Aorta (tissue), 5 donors: ENCODE measurements at places on chromosomes 6 and 20. TPM values are rescaled to one million over a fixed set of nuclear protein-coding genes. Genes with fewer than 3 reads are reported as not detected.
A peak's percentile ranks its signal among the peaks of the same experiment; 100 is the strongest.

DNA sequence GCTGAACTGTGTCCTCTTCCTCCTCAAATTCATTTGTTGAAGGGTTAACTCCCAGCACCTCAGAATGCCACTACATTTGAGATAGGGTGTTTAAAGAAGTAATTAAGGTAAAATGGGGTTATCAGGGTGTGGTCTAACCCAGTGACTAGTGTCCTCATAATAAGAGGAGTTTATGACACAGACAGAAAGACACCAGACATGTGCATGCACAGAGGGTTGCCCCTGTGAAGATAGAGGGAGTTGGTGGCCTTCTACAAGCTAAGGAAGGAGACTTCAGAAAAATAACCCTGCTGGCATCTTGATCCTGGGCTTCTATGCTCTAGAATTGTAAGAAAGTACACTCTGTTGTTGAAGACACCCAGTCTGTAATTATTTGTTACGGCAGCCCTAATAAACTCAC is 24.9 kb upstream of the EDN1 start:
- H3K4me1 ChIP-seq = no peaks in the 10 kb centered on the region
- no peak overlapping the region for H3K27ac ChIP-seq
- H3K27me3 ChIP-seq = no peaks in the 10 kb centered on the region

- no peaks in the 10 kb centered on the region for H3K27me3 ChIP-seq
- H3K4me1 ChIP-seq = no peaks in the 10 kb centered on the region
- no peak within 1 kb of the TSS for H3K27ac ChIP-seq
- H3K36me3 ChIP-seq = no peaks in the 10 kb centered on the region
- peak within 1 kb of the TSS; percentile 31 for H3K4me3 ChIP-seq
Observed at GRCh38 chr20:9838378-9839295, at the start of gene PAK5. TSS of gene PAK5 (minus strand) at chr20:9839076. CDS start at chr20:9644328, 194,748 bp downstream.

The TPBG gene
- total RNA-seq = 27.6 TPM

The TGM3 gene
- total RNA-seq = not detected

DNA sequence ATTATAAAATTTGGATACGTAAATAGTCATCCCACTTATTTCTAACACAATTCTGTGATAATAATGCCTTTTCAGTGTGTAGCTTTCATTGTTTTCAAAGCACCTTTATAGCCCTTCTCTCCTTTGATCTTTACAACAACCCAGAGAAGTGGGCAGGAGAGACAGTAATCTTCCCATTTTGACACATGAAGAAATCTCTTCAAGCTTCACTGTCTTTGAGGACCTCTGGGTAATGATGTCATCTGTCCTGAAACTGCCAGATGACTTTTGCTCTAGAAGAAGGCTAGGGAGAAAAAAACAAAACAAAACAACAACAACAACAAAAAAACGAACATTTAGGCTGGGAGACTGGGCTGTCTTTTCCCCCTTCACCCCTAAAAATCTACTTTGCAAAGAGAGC is 203.0 kb downstream of the KCNQ5 start:
- no peak for DNase-seq
- no peak overlapping the region for H3K4me3 ChIP-seq
- H3K27me3 ChIP-seq = no peaks in the 10 kb centered on the region

GRCh38 chr6:110255211-110255750 is 75.1 kb downstream of the CDC40 start:
- no peak overlapping the region for H3K4me3 ChIP-seq
- no peak overlapping the region for H3K27ac ChIP-seq
- no peaks in the 10 kb centered on the region for H3K27me3 ChIP-seq
- no peaks in the 10 kb centered on the region for H3K36me3 ChIP-seq

The PSORS1C2 gene
- total RNA-seq = not detected

DNA sequence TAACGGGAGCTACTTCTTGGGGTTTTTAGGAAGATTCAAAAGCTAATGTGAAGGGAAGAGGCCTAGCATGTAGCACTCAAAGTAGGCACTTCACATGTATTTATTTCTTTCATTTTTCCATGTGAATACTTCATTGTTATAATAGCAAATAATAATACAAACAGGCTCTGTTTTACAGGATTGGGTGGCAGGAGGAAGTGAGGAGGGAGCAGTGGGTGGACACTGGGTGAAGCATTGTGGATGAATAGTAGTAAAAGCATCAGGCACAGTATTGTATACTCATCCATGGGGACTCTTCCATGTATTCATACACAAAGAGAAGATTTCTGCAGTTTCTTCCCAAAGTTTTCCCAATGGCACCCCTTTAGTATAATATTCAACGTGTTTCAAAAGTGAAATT is 38.4 kb upstream of the SNRPB2 start:
- H3K36me3 ChIP-seq = no peaks in the 10 kb centered on the region
- no peak overlapping the region for H3K27ac ChIP-seq
- DNase-seq = no peak
- no peak overlapping the region for H3K4me3 ChIP-seq
- no peaks in the 10 kb centered on the region for H3K4me1 ChIP-seq

The TMEM239 gene
- total RNA-seq = not detected

The GRIK2 gene
- total RNA-seq = 3.0 TPM

GRCh38 chr20:63483834-63484233 is 11.4 kb upstream of the KCNQ2 start:
- DNase-seq = no peak
- H3K27ac ChIP-seq = no peak overlapping the region
- H3K4me3 ChIP-seq = no peak overlapping the region
- no peaks in the 10 kb centered on the region for H3K36me3 ChIP-seq
- no peaks in the 10 kb centered on the region for H3K4me1 ChIP-seq

- no peak for DNase-seq
- no peaks in the 10 kb centered on the region for H3K27me3 ChIP-seq
- no peak overlapping the region for H3K4me3 ChIP-seq
- no peaks in the 10 kb centered on the region for H3K4me1 ChIP-seq
- no peak overlapping the region for H3K27ac ChIP-seq
Observed at GRCh38 chr6:68054756-68055155, 580.3 kb upstream of the ADGRB3 start.

The CDC40 gene
- total RNA-seq = 16.1 TPM

DNA sequence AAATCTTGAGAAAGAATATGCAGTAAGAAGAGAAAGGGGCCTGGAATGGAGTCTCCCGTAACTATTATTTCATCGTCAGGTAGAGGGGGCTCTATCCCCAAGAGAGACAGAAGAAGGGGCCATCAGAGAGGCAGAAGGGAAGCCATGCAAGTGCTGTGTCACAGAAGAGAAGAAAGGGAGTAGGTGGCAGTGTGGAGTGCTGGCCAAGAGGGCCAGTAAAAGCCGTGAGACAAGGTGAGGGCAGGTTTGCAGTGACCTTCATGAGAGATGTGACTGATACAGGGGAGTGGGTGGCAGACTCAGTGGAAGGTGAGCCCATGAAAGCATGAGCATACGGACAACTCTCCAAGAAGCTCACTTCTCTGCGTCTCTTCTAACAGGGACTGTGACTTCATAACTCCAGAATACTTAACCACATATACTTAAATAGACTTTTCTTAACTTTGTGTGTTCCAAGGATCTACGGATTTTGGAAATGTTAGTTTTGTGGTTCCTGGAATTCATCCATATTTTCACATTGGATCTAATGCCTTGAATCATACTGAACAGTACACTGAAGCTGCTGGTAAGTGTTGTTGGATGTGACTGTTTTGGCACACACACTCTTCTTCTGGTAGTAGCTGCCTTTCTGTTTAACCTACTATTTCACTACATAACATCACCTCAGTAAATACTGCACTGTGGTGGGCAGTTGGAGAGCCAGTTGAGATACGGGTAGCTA is 15.6 kb downstream of the PM20D2 start:
- H3K36me3 ChIP-seq = no peaks in the 10 kb centered on the region
- no peak for DNase-seq
- peak overlapping the region; percentile 18 for H3K4me3 ChIP-seq
- no peaks in the 10 kb centered on the region for H3K27me3 ChIP-seq
- peak overlapping the region; percentile 99 for H3K27ac ChIP-seq
- H3K4me1 ChIP-seq = peaks cover 1% of the 10 kb centered on the region

GRCh38 chr6:37941871-37942270 is 122.3 kb downstream of the ZFAND3 start:
- H3K36me3 ChIP-seq = no peaks in the 10 kb centered on the region
- H3K4me1 ChIP-seq = no peaks in the 10 kb centered on the region
- H3K27me3 ChIP-seq = no peaks in the 10 kb centered on the region

The DDO gene
- total RNA-seq = 1.3 TPM

GRCh38 chr6:151629791-151630190 is 136.0 kb downstream of the CCDC170 start:
- no peaks in the 10 kb centered on the region for H3K36me3 ChIP-seq
- no peak for DNase-seq
- no peak overlapping the region for H3K4me3 ChIP-seq

DNA sequence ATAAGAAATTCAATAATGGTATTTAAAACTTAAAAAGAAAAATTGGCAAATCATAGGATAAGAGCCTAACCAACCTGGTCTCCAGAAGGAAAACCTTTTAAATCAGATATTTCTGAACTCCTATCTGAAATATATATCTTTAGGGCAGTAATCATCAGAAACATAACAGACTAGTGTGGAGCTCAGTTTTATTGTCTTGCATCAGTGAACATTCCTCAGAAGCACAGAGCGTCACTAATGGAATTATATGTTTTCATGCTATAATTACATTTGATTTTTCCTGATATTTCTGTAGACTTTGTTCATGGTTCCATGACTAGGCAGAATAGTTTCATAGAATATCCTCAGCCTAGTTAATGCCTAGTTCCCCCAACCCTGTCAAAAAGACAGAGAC is 262.2 kb downstream of the EYA4 start:
- no peaks in the 10 kb centered on the region for H3K27me3 ChIP-seq
- H3K4me3 ChIP-seq = no peak overlapping the region
- no peaks in the 10 kb centered on the region for H3K36me3 ChIP-seq
- DNase-seq = no peak
- H3K4me1 ChIP-seq = peaks cover 2% of the 10 kb centered on the region

GRCh38 chr20:17097603-17098002 is 129.2 kb upstream of the PCSK2 start:
- H3K4me3 ChIP-seq = no peak overlapping the region
- no peaks in the 10 kb centered on the region for H3K36me3 ChIP-seq
- no peak overlapping the region for H3K27ac ChIP-seq
- H3K4me1 ChIP-seq = no peaks in the 10 kb centered on the region
- no peaks in the 10 kb centered on the region for H3K27me3 ChIP-seq

The MYMX gene
- not detected for total RNA-seq

- H3K27ac ChIP-seq = no peak overlapping the region
- no peak for DNase-seq
- no peaks in the 10 kb centered on the region for H3K4me1 ChIP-seq
- H3K36me3 ChIP-seq = no peaks in the 10 kb centered on the region
- H3K27me3 ChIP-seq = no peaks in the 10 kb centered on the region
Observed at GRCh38 chr6:147016440-147016839, 187.8 kb upstream of the STXBP5 start.

DNA sequence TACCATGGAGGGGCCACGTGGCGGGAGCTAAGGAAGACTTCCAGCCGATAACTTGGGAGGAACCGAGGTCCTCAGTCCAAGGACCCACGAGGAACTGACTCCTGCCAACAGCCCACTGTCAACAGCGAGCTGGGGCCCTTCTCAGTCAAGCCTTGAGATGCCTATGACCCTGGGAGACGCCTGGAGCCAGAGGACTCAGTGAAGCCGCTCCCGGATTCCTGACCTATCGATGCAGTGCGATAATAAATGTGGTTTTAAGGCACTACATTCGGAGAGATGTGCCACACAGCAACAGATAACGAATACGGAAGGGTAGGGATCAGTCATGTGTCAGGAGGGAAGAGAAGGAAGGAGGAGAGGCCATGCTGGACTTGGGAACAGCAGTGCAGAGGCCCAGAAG is 208.5 kb downstream of the NFATC2 start:
- no peaks in the 10 kb centered on the region for H3K27me3 ChIP-seq

- no peaks in the 10 kb centered on the region for H3K4me1 ChIP-seq
- H3K36me3 ChIP-seq = no peaks in the 10 kb centered on the region
- DNase-seq = no peak
- no peak overlapping the region for H3K27ac ChIP-seq
- no peaks in the 10 kb centered on the region for H3K27me3 ChIP-seq
Observed at GRCh38 chr6:167452338-167453081, 127.6 kb downstream of the TTLL2 start.

The TMC2 gene
- total RNA-seq = 0.15 TPM

The RBM24 gene
- total RNA-seq = 2.5 TPM

DNA sequence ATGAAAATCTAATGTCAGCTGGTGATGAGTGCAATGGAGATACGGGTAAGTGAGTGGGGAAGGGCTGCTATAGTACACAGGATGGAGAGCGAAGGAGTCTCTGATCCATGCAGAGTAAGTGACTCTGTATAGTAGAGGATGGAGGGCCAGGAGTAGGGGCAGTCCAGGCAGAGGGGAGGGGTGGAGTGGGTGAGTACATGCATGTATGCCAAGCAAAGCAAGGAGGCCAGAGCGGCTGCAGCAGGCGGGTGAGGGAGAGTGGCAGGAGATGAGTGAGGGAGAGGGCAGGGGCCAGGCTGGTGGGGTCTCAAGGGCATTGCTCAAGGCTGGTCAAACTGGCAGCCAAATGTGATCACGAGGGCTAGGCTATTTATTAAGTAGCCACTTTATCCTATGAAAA is 94.0 kb downstream of the PREP start:
- no peak overlapping the region for H3K4me3 ChIP-seq
- H3K27ac ChIP-seq = no peak overlapping the region
- no peaks in the 10 kb centered on the region for H3K36me3 ChIP-seq
- H3K27me3 ChIP-seq = no peaks in the 10 kb centered on the region
- DNase-seq = no peak

DNA sequence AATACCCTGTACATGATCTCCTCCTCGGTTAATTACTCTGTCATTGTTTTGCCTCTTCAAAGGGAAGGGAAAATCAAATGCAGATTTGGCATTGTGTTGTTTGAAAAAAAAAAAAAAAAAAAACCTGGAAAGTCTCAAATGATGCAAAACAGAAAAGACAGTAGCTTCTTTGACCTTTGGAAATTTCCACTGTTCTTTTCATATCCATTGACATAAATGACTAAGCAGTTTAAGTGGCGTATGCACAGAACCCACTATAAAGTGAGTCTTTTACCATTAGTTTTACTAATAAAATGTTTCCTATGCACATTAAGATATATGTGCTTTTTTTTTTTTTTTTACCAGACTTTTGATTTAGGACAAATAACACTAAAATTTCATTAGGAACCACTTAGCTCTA is 704.3 kb downstream of the TFAP2A start:
- no peaks in the 10 kb centered on the region for H3K4me1 ChIP-seq
- no peak overlapping the region for H3K27ac ChIP-seq
- no peaks in the 10 kb centered on the region for H3K27me3 ChIP-seq

DNA sequence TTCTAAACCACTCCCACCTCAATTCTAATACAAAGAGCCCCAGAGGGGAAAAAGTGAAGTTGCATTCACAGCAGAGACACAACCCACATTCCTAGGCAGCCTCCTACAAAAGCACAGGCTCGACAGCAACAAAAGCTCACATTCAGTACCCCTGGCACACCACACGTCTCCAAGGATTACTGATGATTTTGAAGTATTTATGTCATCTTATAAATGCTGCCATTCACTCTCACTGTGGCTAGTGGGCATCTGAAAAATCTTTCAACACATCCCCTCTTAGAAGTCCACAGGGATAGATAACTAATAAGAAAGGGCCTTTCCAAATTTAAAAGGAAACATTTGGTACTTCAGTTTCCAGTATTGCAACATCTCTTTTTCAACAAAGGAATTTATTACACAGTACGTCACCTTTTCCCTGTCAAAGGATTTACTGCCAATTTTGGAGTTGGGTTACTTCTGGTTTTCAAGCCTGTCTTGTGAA is 146.7 kb downstream of the TASP1 start:
- H3K4me1 ChIP-seq = no peaks in the 10 kb centered on the region
- no peak for DNase-seq
- H3K27me3 ChIP-seq = no peaks in the 10 kb centered on the region
- no peaks in the 10 kb centered on the region for H3K36me3 ChIP-seq
- H3K27ac ChIP-seq = no peak overlapping the region

GRCh38 chr6:9520417-9521151 is 894.3 kb downstream of the TFAP2A start:
- H3K27me3 ChIP-seq = no peaks in the 10 kb centered on the region
- H3K4me1 ChIP-seq = no peaks in the 10 kb centered on the region
- H3K27ac ChIP-seq = no peak overlapping the region
- H3K36me3 ChIP-seq = no peaks in the 10 kb centered on the region
- no peak overlapping the region for H3K4me3 ChIP-seq
- DNase-seq = no peak
